ENCODE measurements at places on chromosomes 11 and 22.

- DNase-seq: no peak
Observed at GRCh38 chr11:12845163-12845562, 164.0 kb upstream of the RASSF10 start.

DNA sequence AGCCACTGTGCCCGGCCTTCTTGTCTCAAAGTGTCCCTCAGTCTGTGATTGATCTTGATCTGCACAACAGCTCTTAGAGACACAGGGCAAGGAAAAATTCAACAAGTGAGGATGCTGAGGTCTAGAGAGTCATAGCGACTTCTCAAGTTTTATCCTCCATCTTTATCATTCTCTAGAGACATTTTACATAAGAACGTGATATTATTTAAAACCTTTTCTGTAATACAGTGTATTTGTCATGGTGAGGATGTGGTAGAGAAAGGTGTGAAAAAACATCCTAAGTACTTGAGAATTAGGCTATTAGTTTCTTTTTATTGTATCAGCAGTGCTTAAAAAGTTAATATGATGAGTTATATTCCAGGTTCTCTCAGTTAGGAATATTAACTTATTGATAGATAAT lies 50.2 kb downstream of the EMSY start:
- DNase-seq: no peak

DNA sequence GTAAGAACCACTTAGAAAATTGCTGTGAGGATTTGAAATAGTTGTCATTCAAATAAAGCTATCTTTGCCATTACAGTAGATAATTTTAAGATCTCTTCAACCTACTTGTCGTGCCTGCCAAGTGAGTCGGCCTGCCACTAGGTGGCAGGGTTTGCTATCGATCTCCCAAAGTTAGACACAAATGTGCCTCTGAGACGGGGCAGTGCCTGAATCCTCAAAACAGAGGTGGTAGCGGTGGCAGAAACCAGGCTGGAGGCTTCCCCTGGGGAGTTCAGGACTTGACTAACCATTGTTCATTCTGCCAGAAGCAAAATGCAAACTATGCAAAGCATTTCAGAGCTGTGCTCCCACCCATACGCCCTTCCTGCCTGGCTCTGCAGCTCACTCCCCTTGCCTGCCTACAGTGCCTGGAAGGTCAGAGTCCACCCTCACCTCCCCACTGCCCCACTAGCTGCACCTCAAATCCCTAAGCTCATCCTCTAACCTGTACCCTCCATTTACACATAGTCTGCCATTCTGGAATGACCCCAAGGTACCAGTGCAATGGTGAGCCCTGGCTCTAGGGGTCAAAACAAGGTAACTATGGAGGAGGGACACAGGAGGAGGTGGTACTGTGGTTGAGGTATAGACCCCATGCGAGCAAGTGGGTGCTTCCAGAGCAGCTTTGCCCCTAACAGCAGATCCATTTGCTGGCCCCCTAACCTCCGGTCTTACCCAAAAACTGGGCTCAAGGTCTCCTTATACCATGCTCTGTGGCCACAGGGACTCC lies 82.1 kb downstream of the C11orf58 start:
- DNase-seq: peak; percentile 60

DNA sequence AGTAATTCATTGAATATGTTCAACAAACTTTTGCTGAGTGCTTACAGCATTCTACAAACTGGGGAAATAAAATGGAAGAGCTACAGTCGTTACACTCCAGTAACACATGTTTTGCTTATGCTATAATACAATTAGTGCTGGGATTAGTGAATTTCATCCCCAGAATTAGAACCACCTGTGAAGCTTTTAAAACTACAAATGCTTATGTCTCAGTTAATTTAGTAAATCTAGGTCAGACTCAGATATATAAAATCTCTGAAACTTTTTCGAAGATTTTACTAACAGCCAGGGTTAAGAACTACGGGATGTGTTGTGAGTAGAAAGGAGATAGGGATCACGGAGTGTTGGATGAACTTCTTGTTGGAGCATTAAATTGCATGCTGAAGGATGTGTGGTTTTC lies 33.7 kb upstream of the EED start:
- DNase-seq: no peak

- DNase-seq: no peak
Observed at GRCh38 chr11:59196777-59197176, 15.9 kb downstream of the MPEG1 start.

GRCh38 chr11:66707486-66707885 lies 21.5 kb downstream of the SPTBN2 start:
- no peak for DNase-seq

- no peak for DNase-seq
Observed at GRCh38 chr22:43094085-43094484, 4.9 kb upstream of the TTLL1 start.

DNA sequence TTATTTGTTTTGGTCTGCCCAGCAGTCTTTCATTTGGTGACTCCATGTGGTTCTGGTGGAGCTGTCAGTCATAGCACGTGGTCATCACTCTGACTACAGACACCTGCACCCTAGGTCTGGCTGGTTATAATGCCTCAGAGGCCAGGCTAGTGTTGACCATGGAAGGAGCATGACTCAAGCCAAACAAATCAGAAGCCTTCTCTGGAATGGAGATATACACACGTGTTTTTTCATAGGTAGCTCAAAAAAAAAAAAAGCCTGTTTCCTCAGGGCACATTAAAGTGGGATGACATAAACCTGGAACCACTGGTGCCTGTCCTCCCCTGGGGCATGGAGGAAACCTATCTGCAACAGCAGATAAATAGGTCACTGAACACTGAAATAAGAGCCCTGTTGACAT lies 8.1 kb upstream of the PLAAT3 start:
- no peak for DNase-seq

DNA sequence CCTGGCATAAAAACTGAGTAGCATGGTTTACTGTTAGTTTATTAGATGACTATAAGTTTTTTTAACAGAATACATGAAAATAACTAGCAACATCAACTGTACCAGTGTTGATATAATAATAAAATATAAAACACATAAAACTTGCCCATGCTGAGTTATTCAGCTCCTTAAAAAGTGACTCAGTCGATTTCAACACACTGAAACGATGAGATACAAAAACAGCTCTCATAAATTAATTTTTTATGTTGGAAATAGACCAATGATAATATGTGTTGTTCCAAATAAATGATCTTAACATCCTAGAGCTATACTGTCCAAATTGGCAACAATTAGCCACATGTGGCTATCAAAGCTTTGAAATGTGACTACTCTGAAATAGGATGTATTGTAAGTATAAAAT lies 15.9 kb downstream of the PDGFD start:
- DNase-seq: no peak

DNA sequence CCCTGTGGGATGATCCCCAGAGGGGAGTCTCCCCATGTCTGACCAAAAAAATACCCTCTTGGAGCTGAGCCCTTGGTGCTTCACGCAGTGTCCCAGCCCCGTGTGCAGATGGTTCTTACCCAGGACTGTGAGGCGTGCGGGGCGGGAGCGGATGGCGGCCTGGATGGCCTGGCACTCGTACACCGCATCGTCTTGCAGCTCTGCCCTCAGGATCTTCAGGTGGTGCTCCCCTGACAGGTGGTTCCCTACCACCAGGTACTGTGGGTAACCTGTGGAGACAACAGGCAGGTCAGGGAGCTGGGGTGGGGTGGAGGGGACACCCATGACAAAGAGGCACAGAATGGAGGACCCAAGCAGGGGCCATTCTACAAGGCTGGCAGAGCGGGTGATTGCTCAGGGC lies 165.7 kb downstream of the ST3GAL4 start:
- no peak for DNase-seq

- DNase-seq: no peak
Observed at GRCh38 chr11:116901211-116901610, 63.8 kb upstream of the APOA1 start.

- DNase-seq: no peak
Observed at GRCh38 chr11:128187377-128187776, 400.0 kb downstream of the ETS1 start.

DNA sequence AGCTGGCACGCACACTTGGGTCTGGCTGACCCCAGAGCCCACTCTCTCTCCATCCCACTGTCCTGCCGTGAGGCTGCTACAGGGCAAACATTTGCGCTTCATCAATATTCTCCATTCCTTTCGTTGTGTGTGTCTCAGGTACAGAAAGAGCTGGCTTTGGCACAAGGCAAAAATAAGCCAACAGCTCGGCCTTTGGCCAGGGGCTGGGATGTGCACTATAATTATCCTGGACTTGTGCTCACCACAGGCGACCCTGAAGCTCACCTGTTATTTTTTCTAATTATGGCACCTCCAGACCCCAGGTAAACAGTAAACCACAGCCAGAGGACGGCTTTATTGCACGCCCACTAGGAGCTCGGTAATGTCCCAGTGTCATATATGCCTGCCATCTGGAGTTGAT lies 10.9 kb downstream of the ZMAT5 start:
- no peak for DNase-seq

GRCh38 chr11:305844-306211 lies 1.8 kb upstream of the IFITM2 start:
- no peak for DNase-seq

DNA sequence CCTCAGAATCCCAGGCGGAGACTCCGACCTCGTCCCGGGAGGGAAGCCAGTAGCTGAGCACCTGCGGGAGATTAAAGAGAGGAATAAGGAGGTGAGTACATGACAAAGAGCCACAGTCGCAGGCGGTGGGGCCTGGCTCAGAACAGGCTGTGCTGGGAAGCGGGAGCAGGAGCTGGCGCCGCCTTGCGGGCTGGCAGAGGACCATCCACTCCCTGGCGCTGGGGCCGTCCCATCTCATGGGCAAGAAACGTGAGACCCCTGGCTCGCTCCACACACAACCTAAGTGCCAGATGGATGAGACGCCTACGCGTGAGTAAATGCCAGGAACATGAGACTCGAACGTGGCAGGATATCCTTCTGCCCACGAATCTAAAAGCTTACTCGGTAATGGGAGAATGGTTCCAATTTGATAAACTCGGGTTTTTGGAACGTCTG lies 6.3 kb downstream of the CEND1 start:
- DNase-seq: peak; percentile 27

GRCh38 chr11:70481625-70482528 lies 83.5 kb downstream of the CTTN start:
- no peak for DNase-seq

DNA sequence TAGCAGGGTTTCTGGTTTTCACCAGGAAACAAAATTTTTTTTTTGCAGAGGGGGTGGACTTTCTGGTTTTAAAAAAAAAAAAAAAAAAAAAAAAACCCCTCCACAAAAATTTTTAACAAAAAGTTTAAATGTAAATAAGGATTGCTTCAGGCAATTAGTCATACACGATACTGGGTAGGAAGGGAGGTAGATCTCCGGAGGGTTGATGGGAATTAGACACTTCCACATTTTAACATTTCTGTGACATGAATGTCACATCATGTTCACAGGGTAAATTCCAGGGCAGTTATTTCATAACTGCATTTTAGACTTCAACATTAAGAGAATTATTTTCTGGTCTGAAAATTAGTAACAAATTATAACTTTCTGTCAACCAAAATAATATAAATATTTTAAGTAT lies 15.9 kb downstream of the NUP98 start:
- DNase-seq: peak; percentile 13

GRCh38 chr22:31056986-31057599 lies 24.0 kb upstream of the SMTN start:
- DNase-seq: no peak

- DNase-seq: peak; percentile 0
Observed at GRCh38 chr11:2517386-2518064, 72.7 kb downstream of the KCNQ1 start.

DNA sequence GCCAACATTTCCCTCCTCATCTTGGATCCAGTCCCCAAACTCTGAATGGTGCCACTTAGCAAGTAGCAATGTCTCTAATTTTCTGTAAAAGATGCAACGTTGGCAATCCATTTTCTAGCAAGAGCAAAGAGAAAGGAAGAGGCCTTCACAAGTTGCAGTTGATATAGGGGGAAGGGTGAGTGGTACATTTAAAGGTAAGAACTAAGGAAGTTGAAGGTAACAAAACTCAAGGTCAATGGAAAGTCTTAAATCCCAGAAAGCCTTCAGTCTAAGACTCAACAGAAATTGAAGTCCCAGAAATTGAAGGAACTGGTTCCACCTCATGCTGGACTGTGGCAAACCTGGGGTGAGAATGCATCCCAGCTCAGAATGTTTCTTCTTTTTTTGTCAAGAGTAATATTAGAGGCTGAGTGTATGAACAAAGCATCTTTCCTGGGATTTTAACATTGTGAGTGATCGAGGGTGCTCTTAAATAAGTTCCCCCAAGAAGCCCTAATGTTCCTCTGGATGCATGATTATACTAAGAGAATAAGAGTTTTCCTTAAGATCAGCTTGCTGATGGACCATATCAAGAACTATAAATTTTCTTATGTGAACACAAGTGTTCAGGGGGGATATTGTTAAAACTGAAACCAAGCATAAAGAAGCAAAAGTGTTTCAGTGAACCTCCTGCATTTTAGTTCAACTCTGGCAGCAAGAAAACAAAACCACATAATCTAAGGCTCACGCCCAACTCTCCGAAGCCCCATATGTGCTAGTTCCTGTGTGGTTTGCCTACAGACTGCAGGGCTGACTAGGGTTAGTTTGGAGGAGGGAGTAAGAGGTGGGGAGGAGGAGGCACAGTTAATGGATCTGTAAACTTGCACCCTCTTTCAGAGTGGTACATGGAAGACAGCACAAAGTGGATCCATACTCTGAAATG lies at the start of gene GRAP2:
TSS of gene GRAP2 (plus strand) at position 779 of the 922 bp plus-strand sequence. CDS start 46,023 bp downstream, outside the sequence.
- DNase-seq: peak; percentile 88

DNA sequence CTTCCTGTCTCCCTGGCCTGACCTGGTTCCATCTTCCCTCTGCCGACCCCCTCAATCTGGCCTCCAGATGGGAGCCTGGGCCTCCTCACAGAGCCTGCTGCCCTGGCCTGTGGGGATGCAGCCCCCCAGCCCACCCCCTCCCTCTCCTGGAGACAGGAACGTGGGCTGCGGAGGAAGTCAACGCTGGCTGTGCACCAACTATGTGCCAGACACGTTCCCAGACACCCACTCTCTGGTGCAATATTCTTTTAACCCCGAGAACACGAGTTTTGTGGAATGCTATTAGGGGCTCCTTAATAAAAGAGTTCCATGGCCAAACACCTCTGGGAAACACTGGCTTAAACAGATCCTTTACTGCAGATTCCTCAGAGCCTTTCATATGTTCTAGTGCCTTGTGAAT lies 15.9 kb downstream of the WNT11 start:
- DNase-seq: no peak

- no peak for DNase-seq
Observed at GRCh38 chr11:116352881-116353280, 419.9 kb downstream of the BUD13 start.

DNA sequence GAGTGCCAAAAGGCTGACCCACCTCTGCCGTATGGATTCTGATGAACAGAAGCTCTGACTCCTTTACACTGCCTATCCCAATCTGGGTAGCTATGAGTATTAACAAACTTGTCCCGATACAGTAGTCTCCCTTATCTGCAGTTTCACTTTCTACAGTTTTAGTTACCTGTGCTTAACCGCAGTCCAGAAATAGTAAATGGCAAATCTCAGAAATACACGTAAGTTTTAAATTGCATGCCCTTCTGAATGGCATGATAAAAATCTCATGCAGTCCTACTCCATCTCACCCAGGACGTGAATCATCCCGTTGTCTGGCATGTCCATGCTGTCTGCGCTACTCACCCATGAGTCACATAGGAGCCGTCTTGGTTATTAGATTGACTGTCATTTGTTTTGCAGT lies 68.8 kb downstream of the SNX19 start:
- DNase-seq: no peak

GRCh38 chr22:44918166-44918924 lies 91.5 kb downstream of the PHF21B start:
- no peak for DNase-seq

GRCh38 chr11:57630171-57630570 lies 19.5 kb downstream of the YPEL4 start:
- no peak for DNase-seq

Data from CD4-positive, alpha-beta T cell treated with Interferon alpha-2 for 1 hour (primary cell).